Activated CD4-positive, CD25-positive, alpha-beta regulatory T cell treated with anti-CD3 and anti-CD28 coated beads, Interleukin-2, amount 50 U/mL, for 16 hours (primary cell): ENCODE measurements at places on chromosomes 12 and 14.

DNA sequence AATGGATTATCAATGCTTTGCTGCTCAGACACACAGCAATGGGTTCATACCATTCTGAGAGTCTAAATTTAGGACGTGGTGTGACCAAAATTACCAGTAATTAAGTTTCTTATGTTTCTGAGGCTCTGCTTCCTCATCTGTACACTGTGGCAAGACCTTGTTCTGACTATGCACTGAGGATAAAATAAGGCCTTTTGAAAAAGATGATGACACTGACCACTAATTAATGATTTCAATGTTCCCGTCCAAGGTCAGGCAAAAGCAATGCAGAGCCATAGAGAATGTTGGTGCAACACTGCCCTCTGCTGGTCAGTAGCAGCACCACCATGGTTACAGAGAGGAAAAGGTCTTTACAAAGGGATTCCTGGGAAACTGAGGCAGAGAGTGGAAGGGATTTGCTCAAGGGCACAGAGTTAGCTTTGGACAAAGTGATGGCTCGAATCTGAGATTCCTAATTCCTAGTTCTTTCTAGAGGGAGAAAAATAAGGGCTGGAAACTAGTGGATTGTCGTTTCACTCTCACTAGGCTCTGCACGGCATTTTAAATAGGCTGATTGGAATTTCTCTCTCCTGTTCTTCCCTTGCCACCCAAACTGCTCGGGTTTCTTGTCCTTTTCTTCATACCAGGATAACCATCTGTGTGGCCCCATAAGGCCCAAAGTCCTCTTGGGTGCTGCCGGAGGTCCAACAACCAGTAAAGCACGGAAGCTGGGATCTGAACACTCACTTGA, 22.3 kb upstream of the P2RX7 start:
- peak; percentile 44 for DNase-seq

DNA sequence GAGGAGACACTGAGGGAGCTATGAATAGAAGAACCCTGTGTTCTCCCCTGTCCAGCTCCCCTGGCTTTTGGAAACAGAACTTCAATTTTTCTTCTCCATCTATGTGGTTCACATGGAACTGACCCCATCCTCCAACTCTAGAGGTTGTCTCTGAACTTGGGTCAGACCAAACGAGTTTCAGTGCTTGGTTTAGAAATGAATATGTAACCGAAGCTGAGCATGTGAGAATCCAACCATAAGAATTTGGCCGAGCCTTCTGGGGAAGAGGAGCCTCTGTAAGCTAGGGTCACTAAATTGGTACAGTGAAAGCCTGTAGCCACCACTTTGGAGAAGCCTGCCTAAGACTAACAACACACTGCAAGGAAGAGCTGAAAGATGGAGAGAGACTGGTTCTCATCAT, 464.4 kb downstream of the ZFP36L1 start:
- DNase-seq, result no peak

DNA sequence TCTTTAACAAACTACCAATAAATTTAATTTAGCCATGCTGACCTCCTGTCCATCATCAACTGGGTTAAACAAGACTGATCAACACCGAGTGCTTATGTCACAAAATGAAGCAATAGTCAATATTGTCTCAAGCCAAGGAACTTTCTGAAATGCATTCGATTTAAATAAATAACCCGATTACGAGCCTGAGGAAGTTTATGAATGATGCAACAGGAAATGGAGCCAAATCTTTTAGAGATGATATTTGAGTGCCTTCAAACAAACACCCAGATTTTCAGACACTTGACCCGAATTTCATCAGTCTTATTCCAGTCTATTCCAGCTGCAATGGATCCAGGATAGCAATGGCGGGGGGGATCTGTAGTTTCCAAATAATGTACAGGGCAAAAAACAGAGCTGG, 27.9 kb downstream of the FAR2 start:
- no peak for DNase-seq

DNA sequence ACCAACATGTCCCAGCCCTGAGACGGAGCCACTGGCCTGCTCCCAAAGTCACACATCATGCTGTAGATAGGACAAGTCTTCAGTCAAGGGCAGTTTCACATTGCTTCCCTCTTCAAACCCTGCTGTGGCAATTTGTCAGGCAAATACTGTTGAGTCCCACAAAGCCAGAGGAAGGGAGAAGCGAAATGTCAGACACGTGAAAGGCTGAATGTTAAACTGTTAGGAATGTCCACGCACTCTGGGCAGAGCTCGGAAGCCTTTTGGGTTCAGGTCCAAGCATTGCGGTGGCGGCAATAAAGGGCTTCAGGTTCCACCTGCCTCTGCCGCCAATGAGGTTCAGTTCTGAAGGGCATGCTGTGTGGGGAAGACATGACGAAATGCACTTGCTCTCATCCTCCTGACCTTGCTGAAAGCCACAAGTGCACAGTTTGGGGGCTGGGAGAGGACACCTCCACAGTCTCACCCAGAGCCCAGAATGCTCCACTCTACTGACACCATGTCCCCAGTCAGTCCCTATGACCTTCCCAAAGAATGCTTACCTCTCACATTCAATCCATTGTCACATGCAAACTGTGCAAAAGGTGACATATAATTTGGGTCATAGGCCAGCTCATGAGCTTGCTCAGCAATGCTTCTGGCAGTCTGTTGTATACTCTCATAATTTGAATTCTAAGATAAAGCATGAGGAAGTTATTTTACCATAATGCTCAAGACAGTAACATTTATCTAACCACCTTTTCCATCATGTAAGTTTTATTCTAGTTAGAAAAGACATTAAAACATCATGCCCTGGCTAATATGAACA, 35.7 kb downstream of the RAD9B start:
- no peak for DNase-seq

DNA sequence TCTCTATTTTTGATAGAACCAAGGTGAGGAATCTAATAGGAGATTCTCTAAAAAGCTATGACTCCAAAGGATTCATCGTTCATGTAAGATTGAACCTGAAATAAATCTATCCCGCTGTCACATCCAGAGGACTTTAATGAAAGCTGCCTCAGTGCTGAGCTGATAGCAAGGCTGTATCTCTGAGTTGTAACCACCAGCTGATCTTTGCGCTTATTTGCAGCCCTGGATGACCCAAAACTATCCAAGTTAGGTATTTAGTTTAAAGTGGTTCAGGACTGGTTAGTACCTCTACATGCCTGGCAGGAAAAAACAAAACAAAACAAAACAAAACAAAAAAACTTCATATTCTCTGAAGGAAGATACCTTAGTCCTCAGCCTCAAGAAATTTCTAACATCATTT, 8.8 kb upstream of the ANKRD33 start:
- no peak for DNase-seq

- no peak for DNase-seq
Measured at GRCh38 chr12:13606290-13606689, 375.1 kb downstream of the GRIN2B start.

GRCh38 chr12:108573317-108573716, 10.9 kb downstream of the ISCU start:
- no peak for DNase-seq

DNA sequence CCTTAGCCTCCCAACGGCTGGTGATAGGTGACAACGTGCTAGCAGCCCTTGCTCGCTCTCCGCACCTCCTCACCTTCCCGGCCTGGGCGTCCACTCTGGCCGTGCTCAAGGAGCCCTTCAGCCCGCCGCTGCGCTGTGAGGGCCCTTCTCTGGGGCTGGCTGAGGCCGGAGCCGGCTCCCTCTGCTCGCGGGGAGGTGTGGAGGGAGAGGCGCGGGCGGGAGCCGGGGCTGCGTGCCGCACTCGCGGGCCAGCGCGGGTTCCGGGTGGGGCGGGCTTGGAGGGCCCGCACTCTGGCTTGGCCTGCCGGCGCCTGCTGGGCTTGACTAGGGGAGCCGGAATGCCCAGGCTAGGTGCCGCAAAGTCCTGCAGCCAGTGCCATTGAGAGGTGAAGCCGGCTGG, 131.1 kb downstream of the CCER1 start:
- DNase-seq, result no peak

DNA sequence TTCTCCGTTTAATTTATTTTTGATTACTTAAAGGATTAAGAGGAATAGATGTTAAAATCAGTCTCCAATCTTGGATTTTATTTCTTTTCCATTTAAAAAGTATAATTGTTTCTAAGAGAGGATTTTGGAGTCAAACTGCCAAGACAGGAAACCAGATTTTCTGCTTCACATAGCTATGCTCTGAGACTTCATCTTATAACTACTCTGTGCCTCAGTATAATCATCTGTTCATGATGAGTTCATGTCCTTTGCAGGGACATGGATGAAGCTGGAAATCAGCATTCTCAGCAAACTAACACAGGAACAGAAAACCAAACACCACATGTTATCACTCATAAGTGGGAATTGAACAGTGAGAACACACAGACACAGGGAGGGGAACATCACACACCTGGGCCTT, 9.0 kb upstream of the TAS2R31 start:
- DNase-seq, result no peak

- DNase-seq, result no peak
Measured at GRCh38 chr14:35509846-35510245, 24.1 kb upstream of the INSM2 start.

- no peak for DNase-seq
Measured at GRCh38 chr14:23612354-23612732, 23.8 kb upstream of the DHRS2 start.

DNA sequence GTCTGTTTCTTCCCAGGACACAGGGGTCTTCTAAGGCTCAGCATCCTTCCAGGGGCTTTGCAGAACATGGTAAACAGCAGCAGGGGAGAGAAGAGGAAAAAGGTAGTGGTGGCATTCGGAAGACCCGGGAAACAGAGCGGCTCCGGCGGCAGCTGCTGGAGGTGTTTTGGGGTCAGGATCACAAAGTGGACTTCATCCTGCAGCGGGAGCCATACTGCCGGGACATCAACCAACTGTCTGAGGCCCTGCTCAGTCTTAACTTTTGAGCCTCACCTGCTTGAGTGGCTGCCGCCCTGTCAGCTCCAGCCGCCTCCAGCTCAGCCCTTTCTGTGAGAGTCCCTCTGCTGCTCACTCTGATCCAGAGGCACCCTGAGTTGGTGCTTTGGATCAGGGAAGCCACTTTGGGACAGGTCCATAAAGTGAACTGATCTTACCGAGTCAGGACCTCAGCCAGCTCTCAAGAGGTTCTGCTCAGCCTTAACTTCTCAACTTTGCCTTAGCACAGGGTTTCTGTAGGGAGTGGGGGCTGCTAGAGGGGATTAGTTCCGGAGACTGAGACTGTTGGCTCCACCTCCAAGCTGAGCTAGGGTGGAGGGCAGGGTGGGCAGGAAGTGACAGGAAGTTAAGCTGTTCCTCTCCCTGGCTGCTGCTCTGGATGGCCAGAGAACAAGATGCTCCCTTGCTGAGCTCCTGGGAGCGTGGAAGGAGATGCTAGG, 5.4 kb downstream of the SDR39U1 start:
- DNase-seq, result no peak

- no peak for DNase-seq
Measured at GRCh38 chr14:101323111-101323510, 238.2 kb upstream of the DIO3 start.

DNA sequence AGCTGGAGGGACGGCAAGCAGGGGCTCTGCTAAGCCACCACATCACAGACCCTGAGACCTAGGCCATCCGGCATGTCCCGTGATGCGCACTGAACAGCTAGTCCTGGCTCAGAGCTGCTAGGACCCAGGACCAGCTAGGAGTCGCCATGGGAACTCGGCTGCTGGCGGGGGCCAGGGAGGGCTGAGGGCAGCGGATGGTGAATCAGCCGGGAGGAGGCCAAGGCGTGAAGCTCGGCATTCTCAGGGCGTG, 5.1 kb downstream of the AHNAK2 start:
- DNase-seq, result no peak
